ENCODE measurements at places on chromosomes 11 and 22.
A peak's percentile ranks its signal among the peaks of the same experiment; 100 is the strongest.

- DNase-seq = no peak
Observed at GRCh38 chr11:111059726-111060125, 185.8 kb upstream of the POU2AF2 start.

DNA sequence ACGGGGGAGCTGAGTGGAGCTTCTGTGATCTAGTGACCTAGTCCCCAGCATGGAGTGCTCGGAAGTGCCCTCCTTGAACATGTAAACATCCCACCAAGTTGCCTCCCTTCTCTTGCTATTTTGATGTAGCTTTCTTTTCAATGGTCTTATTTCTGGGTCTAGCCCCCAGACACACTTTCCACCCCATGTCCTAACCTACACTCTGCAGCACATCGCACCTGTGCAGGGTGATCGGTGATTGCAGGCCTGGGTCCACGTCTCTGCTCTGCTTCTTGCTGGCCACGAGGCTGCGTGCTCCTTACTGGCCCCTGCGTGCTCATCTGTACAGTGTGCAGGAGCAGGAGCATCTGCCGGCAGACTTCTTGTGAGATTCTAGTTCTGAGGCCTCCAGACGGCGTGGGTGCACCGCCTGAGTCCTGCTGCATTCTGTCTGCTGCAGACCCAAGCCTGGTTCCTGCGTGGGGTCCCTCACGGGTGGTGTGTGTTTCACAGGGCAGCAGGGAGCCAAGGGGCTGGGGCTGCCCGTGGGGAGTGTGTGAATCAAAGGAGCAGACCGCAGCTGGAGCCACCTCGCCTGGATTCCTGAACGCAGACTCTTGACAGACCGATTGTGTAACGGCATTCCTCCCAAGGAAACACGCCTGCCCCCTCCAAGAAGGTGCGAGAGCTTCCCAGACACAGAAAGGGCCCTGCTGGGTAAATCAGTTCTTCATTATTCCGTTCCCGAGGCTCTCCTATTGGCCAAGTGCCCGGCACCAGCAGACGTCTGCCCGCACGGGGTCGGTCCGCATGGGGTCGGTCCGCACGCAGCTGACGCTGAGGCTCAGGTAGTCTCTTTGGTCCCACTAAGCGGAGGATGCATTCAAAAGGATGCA is 44.4 kb upstream of the MYEOV start:
- peak; percentile 79 for DNase-seq

GRCh38 chr11:95517453-95517852 is 272.1 kb downstream of the FAM76B start:
- no peak for DNase-seq

GRCh38 chr11:100789500-100789899 is 102.4 kb downstream of the ARHGAP42 start:
- no peak for DNase-seq

All from upper lobe of left lung (tissue), 6 donors.